A549 treated with GW870086 at 1 μM for 4 hours (cell line): ENCODE measurements at places on chromosomes 4 and X. TPM values are rescaled to one million over a fixed set of nuclear protein-coding genes. Genes with fewer than 3 reads are reported as not detected.

HS3ST1 gene
- total RNA-seq: 0.57 to 1.2 TPM (median 0.90 TPM) in 5 replicates

PPEF2 gene
- not detected in 5 replicates for total RNA-seq

NPFFR2 gene
- total RNA-seq: not detected in 5 replicates

SMIM10L2A gene
- total RNA-seq: 0.10 to 0.21 TPM (median 0.15 TPM) in 5 replicates

BLTP1 gene
- 5.0 to 9.1 TPM (median 8.7 TPM) in 5 replicates for total RNA-seq

TRPC3 gene
- 0.05 to 0.11 TPM (median 0.06 TPM) in 4 of 5 replicates, not detected in the other for total RNA-seq

RASL11B gene
- total RNA-seq: 0.08 to 0.11 TPM in 2 of 5 replicates, not detected in the others

USP27X gene
- total RNA-seq: 3.3 to 4.3 TPM (median 4.1 TPM) in 5 replicates

GAB1 gene
- 2.0 to 2.9 TPM (median 2.3 TPM) in 5 replicates for total RNA-seq

FOXP3 gene
- total RNA-seq: 0.12 to 0.15 TPM (median 0.14 TPM) in 3 of 5 replicates, not detected in the others

TEX11 gene
- total RNA-seq: not detected in 5 replicates

CENPVL1 gene
- total RNA-seq: not detected in 5 replicates

MAGEC3 gene
- not detected in 5 replicates for total RNA-seq

ARHGEF6 gene
- total RNA-seq: 0.16 to 0.30 TPM (median 0.18 TPM) in 5 replicates

MAGEB10 gene
- total RNA-seq: not detected in 5 replicates

GRK4 gene
- 1.6 to 2.1 TPM (median 1.9 TPM) in 5 replicates for total RNA-seq

USP17L26 gene
- total RNA-seq: not detected in 5 replicates

HSD17B13 gene
- total RNA-seq: 0.06 to 0.10 TPM (median 0.07 TPM) in 3 of 5 replicates, not detected in the others

TKTL1 gene
- 0.10 to 0.19 TPM (median 0.17 TPM) in 3 of 5 replicates, not detected in the others for total RNA-seq

CCDC158 gene
- not detected in 5 replicates for total RNA-seq

PALLD gene
- total RNA-seq: 49.3 to 79.3 TPM (median 67.5 TPM) in 5 replicates

PCSK1N gene
- 25.1 to 49.0 TPM (median 43.6 TPM) in 5 replicates for total RNA-seq

FHDC1 gene
- total RNA-seq: 0.64 to 0.71 TPM (median 0.69 TPM) in 5 replicates

IL9R gene
- total RNA-seq: 0.14 to 0.34 TPM (median 0.19 TPM) in 5 replicates

DMRTC1 gene
- not detected in 5 replicates for total RNA-seq

CENPVL2 gene
- not detected in 5 replicates for total RNA-seq

SSX1 gene
- not detected in 5 replicates for total RNA-seq

KIT gene
- not detected in 5 replicates for total RNA-seq

SPINK2 gene
- total RNA-seq: 0.49 TPM in 1 of 5 replicates, not detected in the others

FAM47A gene
- total RNA-seq: not detected in 5 replicates

AR gene
- 2.7 to 3.3 TPM (median 2.9 TPM) in 5 replicates for total RNA-seq

DDIT4L gene
- total RNA-seq: 0.23 to 0.32 TPM (median 0.27 TPM) in 5 replicates

TRIM60 gene
- not detected in 5 replicates for total RNA-seq

P2RY8 gene
- 0.02 to 0.10 TPM (median 0.07 TPM) in 3 of 5 replicates, not detected in the others for total RNA-seq

ZXDA gene
- total RNA-seq: 1.3 to 2.0 TPM (median 1.6 TPM) in 5 replicates

COQ2 gene
- 16.5 to 21.5 TPM (median 19.2 TPM) in 5 replicates for total RNA-seq

TEX13C gene
- total RNA-seq: 0.03 TPM in 1 of 5 replicates, not detected in the others

COL4A5 gene
- 7.9 to 14.7 TPM (median 11.9 TPM) in 5 replicates for total RNA-seq

ZNF630 gene
- total RNA-seq: 0.13 to 0.31 TPM (median 0.22 TPM) in 5 replicates

TBC1D19 gene
- 3.9 to 5.4 TPM (median 4.1 TPM) in 5 replicates for total RNA-seq

COX7B2 gene
- total RNA-seq: not detected in 5 replicates
